NCI-H187 treated with DMSO at 0.1 percent for 48 hours (cell line): ENCODE measurements at places on chromosomes 7 and 10.

- DNase-seq, result no peak
Measured at GRCh38 chr10:119233821-119234220, 26.4 kb downstream of the GRK5 start.

DNA sequence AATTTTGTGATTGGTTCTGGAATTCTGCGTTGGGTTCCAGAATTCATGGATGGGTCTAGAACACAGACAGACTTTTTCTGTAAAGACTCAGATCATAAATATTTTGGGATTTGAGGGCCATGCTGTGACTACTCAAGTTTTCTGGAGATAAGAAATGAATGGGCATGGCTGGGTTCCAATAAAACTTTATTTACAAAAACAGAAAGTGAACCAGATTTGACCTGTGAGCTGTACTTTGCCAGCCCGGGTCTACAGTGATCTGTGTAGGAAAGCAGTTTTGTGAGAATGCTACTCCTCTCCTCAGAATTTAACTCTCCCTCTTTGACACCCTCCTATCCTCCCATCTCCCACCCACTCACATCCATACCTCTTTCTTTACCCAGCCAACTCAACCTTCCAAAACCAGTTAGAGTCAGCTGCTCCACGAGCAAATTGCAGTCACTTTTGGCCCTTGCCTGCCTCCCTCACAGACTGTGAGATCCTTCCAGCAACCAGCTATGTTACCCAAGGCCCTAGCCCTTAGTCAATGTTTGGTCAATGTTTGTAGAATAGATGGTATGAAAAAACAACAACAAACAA, 312.8 kb upstream of the ZMIZ1 start:
- DNase-seq, result no peak

DNA sequence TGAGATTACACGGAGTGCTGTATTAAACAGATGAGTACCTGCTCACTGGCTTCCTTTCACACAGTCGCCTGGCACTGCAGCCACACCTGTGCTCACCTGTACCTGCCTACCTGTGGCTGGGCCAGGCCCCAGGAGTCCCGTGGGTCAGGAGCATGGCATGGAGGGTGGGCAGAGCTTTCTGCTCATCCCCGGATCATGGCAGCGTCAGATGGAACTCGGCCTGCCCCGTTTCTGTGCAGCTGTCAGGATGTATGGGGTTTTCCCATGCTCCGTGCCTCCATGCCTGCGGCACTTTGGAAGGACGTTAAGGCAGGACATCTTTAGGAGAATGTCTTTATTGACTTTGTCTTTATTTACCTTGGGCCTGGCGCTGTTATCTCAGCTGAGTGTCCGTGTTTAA, 112.2 kb downstream of the MGMT start:
- no peak for DNase-seq

GRCh38 chr10:6165221-6165725, 37.5 kb upstream of the PFKFB3 start:
- no peak for DNase-seq

DNA sequence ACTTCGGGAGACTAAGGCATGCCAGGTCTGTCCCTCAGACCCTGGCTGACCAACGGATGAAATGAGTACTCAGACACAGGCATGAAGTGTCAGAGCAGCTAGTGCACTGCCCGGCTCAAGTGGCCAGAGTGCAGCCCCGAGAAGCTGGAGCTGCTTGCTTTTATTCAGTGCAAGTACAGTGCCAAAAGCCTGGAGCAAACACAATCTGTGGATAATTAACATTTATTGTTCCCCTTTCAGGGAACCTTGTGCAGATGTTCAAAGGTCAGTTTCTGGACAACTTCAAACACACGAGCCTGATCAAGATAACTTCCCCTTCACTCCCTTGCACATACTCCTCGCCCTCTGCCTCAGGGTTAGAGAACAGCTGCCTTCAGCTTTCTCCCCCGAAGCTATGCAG, 7.9 kb upstream of the ATE1 start:
- DNase-seq, result no peak

- DNase-seq, result peak; percentile 6
Measured at GRCh38 chr10:17257466-17258321, 29.7 kb downstream of the VIM start.

GRCh38 chr10:3173171-3173878, 743 bp upstream of the PITRM1 start:
- DNase-seq, result peak; percentile 96

- DNase-seq, result no peak
Measured at GRCh38 chr7:66952343-66953043, 31.5 kb downstream of the TMEM248 start.

DNA sequence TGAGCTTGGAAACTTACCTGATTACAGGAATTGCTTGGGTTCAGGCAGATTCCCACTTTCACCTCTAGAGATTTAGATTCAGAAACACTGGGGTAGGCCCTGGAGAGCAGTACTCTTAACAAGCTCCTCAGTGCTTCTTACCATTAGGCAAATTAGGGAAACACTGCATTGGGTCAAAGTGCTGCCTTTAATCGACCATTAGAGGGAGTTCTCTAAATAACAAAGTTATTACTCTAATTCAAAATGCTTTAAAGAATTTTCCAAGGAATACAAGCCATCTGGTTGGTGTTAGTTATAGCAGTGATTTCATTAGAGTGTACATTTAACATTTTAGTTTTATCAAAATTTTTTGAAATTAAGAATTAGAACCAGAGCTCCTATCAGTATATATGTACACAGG, 324.5 kb downstream of the GFRA1 start:
- no peak for DNase-seq
